NCI-H1105 treated with DMSO at 0.1 percent for 48 hours (cell line): ENCODE measurements at places on chromosomes 2 and 18.
A peak's percentile ranks its signal among the peaks of the same experiment; 100 is the strongest.

DNA sequence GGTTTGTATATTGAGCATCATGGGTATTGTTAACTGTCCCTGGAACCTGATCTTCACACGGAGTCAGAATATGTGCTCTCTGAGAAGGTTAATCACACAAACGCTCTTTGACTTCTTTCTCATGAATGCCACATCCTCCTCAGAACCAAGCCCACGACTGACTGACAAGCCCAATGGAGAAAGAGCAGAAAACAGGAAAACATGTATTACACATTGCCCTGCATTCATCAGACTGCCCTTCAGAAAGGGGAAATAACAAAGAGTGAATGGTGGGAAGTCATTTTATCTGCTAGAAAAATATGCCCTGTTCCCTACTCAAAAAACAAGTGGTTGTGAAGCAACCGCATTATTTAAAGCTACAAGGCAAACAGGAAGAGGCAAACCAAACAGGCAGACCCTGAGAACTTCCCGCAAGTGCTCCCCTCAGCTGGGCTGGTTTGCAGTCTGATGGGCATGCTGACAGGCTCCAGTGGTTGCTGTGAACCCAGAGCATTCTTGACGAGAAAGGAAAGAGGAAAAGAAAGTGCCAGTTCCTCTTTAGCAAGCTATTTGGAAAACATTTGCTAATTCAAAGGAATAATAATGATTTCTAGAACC, 172.9 kb upstream of the SETBP1 start:
- no peak for DNase-seq

DNA sequence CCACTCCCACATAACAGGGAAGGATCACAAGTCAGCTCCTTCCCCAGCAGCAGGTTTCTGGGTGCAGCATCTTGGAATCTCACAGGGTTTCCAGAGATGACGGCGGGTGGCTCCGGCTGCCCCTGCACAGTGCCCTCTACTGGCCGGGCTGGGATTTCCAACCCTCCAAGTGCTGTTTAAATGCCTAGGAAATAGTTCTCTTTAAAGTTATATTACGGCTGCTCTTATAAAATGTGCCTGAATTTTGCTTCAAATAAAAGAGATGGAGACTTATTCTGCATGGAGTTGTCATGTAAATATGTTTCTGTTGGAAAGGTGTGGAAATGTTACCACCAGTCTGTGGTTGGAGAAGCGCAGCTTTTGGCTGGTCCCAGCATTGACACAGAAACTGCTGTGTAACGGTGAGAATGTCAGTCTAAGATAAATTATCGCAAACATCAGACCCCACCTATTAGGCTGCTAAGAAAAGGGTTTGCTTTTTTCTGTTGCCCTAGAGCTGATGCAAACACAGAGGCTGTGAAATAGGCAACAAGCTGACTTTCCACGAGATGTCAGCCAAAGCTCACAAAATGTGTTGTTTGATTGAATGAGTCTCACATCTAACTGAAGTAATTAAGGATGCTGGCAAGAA, 3.3 kb upstream of the HJURP start:
- no peak for DNase-seq

- DNase-seq: no peak
Measured at GRCh38 chr2:191001032-191001431, 12.9 kb downstream of the STAT1 start.

DNA sequence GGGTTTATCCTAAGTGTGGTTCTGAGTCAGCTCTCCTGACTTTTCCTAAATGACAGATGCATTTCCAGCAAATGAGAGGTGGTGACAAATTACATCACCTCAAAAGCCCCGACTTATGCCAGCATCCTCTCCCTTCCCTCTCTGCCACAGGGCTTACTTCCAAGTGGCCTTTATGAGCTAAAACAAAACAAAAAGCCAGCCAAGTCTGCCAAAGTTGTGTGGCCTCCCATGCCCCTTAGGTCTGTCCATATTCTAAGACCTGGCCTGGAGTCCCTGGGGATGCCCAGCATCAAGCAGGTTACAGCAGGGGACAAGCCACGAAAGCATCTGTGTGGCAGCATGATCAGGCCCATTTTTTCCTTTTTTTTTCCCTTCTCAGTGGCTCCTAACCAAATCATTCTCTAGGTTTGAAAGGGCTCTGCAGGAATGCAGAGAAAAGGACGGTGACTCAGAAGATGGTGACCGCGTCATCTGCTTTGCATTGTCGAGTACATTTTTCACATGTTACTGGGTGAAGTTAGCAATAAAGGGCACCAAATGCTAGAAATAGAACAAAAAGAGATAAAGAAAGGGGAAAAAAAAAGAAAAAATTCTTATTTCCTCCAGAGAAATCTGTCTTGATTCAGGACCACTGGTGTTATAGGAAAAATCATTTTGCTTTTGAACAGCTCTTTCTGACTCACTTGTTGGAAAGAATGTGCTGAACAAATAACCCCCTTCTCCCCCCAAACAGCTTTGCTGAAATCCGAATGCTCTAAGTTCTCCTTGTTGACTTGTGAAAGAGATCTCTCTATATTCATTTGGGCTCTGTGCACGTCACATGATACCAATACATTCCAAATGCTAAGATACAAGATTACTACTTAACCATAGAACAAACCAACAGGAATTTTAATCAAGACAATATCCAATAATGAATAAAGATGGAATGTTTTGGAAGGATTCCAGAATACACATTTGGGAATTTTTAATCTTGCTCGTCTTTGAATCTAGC, 178.7 kb downstream of the EN1 start:
- DNase-seq: no peak

DNA sequence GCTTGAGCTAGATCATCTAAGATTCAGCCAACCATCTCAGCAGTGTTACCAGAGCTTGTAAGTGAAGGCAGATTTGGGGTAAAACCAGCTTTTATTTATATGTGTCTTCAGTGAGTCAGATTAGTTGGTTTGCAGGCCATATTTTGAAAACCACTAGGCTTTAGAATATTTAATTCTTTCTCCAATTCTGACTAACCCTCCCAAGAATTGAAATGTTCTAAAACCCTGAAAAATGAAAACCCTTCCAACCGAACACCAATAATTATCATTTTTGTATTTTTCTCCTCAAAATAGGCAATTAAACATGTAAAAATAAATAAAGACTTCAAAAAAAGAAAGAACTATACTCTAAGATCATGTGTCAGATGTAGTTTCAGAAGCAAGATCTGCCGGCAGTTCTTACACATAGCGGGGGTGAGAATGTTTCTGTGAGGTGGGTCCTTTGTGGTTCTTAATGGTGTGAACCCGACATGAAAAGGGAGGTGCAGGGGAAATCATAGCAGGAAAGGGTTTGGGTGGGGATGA, 14.2 kb downstream of the PLEK start:
- DNase-seq: no peak

DNA sequence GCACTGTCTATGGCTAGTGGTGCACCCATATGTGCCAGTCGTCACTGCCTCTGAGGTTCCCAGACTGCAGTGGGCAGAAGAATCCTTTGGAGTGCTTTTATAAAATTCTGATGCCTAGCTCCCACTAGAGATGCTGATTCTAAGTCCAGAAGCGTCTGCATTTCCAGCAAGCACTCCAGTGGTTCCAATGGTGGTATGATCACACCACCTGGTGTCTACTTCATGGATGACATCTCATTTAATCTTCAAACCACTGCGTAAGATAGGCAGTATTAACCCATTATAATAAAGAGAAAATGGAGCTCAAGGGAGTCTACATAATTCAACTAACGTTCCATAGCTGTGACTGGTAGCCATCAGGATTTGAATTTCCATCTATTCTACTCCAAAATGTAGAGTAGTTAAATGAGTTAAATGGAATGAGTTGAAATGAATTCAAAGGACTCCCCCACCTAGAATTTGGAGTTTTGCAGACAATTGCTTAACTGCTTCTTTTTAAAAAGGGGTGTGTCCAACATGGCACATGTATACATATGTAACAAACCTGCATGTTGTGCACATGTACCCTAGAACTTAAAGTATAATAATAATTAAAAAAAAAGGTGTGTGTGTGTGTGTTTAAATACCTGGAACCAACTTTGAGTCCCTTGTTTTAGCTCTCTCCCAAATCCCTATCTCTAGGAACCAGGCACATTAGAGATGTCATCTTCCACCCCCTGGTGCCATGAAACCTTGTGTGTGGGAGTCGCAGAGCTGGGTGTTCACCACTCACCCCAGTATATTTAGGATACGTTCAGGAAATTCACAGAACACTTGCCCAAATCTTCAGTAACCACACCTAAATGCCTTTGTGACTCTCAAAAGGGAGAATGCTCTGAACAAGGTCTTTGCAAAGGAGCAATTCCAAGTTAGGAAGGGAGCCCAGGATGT, 14.1 kb downstream of the LAMA3 start:
- DNase-seq: peak; percentile 42

DNA sequence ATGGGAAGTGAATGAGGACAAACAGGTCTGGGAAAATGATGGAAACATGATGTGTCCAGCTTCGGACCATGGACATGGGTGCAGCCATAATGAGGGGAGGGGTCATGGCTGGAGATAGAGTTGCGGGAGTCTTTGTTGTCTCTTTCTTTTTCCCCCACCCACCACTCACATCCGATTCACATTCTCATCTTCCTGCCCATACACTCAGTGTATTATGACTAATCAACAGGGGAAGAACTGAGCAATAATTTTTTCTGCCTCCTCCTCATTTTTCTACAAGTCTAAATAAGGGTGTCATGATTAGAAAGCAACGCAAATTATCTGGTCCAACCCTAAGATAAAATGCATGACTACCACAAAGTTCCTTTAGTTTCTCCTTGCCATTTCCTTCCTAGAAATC, 5.7 kb upstream of the SERPINB2 start:
- no peak for DNase-seq

- DNase-seq: no peak
Measured at GRCh38 chr2:23609254-23609653, 224.3 kb downstream of the KLHL29 start.
